ENCODE measurements at places on chromosomes 3 and 15.

DNA sequence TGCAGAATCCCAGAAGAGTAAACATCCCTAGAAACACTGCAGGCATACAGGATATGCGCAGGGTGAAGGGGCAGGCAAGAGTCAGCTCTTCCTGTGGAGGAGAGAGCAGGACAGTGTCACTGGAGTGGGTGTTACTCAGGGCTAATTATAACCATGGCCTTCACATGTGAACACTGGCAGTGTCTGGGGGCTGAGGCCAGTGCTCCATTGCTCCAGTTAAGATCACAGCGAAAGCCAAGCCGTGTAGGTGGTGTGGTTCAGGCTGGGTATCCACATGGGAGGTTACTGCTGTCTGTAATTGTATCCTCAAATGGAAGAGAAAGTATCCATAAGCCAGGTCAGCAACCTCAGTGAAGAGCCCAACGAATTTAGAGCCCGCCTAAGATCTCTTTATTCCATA, 84.6 kb downstream of the MESD start:
- no peak for DNase-seq

- DNase-seq, result no peak
These were observed 114.0 kb downstream of the LRRC28 start for GRCh38 chr15:99365242-99365641.

DNA sequence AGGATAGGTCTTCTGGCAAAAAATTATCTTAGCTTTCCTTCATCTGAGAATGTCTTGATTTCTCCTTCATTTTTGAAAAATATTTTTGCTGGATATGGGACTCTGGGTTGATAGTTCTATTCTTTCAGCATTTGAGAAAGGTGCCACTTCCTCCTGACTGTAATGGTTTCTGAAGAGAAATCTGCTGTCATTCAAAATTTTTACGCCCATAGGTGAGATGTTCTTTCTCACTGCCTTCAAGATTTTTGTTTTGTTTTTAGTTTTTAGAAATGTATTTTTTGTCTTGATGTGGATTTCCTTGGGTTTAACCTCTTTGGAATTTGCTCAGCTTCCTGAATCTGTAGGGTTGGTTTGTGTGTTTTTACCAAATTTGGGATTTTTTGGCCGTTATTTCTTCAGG, 37.1 kb upstream of the ATP2B2 start:
- DNase-seq, result no peak

DNA sequence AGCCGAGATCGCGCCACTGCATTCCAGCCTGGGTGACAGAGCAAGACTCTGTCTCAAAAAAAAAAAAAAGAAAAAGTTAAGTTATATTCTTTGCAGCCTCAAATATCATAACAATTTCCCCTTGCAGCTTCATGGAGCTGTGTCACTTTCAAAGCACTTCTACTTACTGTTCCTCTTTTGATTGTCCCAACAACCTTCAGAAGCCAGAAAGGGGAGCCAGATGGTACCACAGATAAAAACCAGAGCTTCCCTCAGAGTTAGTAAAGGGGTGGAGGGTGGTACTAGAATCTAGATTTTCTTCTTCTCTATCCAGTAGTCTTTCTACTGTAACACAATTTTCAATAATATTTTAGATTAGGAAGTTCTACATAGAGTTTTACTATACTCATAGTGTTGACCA, 188.8 kb downstream of the TAFA4 start:
- no peak for DNase-seq

DNA sequence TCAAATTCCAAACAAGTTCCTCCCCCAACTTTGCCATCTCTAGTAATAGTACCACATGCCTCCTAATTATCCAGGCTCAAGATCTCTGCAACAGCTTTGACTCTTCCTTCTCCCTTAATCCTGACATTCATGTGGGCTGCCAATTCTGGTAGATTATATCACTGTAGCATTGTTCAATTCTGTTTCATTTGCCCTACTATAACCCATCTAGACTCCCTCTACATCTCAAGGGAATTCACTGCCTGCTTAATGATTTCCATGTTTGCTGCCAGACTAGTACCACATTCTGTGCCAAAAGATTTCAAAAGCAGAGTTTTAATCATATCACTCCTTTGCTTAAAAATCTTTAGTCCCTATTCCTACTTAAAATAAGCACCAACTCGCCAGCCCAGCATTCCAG, 34.6 kb upstream of the PPIB start:
- no peak for DNase-seq

DNA sequence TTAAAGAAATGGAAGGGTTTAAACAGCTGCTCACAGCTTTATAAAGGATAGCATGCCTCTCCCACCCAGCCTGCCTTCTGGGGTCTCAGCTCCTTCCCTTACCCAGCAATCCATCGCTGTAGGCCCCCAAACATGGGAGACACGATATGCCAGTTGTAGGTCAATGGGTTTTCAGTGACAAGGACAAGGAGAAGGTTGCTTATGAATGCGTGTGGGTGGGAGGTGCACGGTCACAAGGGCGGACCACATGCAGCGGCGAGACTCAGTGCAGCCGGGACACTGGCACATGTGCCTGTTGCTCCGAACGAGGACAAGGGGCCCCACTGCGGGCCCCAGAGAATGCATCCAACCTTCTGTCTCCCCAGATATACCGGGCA, 67.0 kb downstream of the MGLL start:
- DNase-seq, result no peak

- no peak for DNase-seq
These were observed 2.4 kb downstream of the EHD4 start for GRCh38 chr15:41969851-41970431.

DNA sequence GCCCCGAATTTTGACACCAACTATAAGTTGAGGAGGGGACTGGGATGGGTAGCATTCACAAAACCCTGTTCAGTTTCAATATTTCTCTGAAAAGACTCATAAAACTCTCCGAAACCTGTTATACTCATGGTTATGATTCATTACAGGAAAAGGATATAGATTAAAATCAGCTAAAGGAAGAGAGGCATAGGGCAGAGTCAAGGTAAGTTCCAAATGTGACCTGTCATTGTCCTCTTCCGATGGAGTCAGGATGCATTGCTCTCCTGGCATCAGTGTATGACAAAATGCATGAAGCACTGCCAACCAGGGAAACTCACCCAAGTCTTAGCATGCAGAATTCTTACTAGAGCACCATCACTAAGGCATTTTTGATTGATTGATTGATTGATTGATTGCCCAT, 525.0 kb upstream of the NAALADL2 start:
- DNase-seq, result no peak

GRCh38 chr15:98442379-98442833, 205.9 kb upstream of the IGF1R start:
- DNase-seq, result peak; percentile 46

GRCh38 chr3:149448331-149448831, 26.1 kb upstream of the TM4SF4 start:
- DNase-seq, result no peak

GRCh38 chr3:171375666-171376595, 84.3 kb downstream of the TNIK start:
- DNase-seq, result no peak

- DNase-seq, result no peak
These were observed 106.3 kb upstream of the ABHD17C start for GRCh38 chr15:80588801-80589200.

- no peak for DNase-seq
These were observed 820.4 kb downstream of the OTOL1 start for GRCh38 chr3:162317046-162317445.

DNA sequence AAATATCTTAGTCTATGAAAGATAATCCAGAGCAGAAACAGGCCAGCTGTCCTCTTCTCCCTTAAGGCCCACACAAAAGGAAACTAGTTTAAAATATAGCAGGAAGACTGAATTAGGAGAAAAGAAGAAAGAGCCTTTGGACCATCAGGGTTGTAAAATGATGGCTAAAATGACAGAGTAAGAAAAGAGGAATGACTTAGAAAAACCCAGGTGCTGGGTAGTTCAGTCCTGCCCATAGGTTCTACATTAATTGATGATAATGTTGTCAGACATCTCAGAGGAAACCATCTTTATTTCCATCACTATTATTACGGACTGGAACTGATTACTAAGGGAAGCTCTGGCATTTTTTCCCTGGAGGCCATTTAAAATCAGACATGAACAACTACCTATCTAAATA, 142.8 kb upstream of the STT3B start:
- no peak for DNase-seq

DNA sequence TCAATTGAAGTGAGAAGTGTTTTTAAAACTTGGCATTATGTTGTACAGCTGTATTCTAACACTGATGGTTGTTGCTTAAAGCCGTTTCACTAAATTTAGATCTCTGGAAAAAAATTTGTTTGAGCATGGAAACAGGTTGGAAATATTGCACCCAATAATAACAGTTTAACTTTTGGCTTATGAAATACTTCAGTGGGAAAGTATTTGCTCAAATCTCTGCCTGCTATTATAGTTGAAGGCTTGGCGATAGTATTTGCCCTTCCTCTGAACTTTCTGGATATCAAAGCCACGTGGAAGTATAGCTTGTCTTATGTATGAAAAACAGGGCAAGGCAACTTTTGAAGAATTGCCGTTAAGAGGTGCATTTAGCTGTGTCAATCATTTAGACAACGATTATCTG, 270.3 kb upstream of the LRRFIP2 start:
- no peak for DNase-seq

GRCh38 chr15:91793771-91794170, 59.7 kb upstream of the SLCO3A1 start:
- DNase-seq, result no peak

GRCh38 chr3:100730524-100730923, 21.2 kb downstream of the TFG start:
- no peak for DNase-seq

GRCh38 chr15:101308604-101309435, 13.8 kb upstream of the SNRPA1 start:
- DNase-seq, result no peak
